ENCODE measurements at places on chromosomes 2 and 18.

DNA sequence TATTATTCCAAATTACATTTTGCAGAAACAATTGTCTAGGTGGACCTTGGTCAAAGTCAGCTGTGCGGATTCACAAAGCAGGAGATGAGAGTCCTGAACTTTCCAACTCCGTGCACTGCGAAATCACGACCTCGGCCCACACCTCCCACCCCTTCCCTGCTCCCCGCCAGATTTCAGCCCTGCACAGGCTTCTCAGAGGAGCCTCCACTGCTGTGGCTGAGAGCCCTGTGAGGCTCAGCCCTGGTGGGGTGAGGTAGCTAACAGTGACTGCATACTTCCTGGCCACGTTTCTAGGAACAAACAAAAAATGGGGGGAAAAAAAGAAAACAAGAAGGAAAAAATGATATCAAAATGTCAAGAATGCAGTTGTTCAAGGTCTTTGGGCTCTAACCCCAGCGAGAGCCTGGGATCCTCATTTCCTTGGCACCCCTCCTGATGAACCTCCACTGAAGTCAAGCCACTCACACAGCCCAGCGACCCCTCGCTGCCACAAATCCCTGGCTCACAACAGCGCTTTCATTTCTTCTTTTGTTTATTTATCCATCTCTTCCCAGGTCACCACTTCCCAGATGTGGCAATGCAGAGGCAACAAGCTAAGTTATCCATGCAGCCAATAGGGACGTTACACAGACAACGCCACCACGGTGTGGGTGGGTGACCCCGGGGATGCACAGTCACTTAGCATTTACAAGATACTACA is 729.7 kb upstream of the ID2 start:
- no peak for DNase-seq

GRCh38 chr2:201837391-201837790 is 31.1 kb downstream of the CDK15 start:
- DNase-seq = no peak

GRCh38 chr2:95299961-95300360 is 2.8 kb downstream of the KCNIP3 start:
- DNase-seq = no peak

- DNase-seq = no peak
Measured at GRCh38 chr2:15316370-15316814, 244.7 kb downstream of the NBAS start.

- DNase-seq = peak; percentile 64
Measured at GRCh38 chr18:46531482-46531881, 125.5 kb downstream of the LOXHD1 start.

DNA sequence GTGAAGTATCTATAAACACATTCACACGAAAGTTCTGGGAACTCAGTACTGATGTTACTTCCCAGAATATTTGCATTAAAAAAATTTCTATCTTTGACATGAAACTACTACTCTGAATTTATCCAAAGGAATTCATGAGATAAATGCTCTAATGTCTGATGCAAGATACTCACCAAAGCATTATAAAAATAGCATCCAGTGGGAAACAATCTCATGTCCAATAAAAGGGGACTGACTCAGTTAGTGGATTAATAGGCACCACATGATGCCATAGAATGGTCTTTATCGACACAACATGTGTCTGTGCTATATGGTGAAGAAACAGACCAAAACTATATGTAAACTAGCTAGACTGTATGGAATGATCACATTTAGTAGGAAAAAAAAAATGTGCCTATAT is 33.9 kb downstream of the LAMA3 start:
- DNase-seq = no peak

DNA sequence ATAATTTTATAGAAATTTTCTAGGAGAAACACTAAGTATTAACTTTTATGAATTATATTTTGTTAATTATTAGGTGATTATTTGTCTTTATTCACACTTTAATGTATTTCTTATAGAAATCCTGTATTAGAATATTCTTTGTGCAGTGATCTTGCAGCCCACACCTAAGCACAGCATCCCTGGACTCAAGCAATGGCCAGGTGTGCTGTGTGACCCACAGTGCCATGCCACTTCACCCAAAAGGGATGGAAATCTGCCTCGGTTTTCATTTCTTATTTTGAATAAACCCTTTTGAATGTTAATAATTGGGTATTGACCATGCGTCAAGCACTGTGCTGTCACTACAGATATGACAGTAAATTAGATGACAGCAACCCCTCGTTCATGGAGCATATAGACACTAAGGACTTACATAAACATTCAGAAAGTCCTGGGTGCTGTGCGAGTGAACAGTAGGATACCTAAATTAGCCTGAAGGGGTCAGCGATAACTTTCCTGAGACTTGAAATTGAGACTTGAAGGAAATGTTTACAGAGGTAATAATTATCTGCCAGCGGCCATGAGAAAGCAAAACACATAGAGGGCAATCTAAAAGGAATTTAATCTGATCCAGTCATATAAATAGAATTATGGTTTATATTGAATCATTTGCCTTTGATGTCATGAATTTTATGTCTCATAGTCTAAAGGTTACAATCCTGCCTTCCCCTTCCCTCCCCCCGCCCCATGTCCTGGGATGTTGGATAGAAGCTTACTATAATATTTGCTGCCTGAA is 52.7 kb upstream of the CALCRL start:
- no peak for DNase-seq

DNA sequence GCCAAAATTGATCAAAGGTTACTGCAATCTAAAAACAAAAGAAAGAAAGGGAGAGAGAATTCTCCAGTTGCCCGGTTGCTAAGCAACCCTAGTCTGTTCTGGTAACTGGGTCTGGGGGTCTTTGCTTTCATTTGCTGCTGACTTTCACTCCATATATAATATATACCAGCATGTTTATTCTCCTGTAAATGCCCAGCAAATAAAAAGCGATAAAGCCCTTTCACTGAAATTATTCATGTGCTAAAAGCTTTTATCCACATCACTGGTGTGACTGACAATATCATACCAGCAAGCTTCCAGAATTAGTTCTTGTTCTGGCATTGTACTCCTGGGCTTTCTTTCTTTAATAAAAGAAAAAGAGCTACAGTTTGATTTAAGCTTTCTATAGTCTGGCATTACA is 75.5 kb upstream of the ST8SIA3 start:
- no peak for DNase-seq

DNA sequence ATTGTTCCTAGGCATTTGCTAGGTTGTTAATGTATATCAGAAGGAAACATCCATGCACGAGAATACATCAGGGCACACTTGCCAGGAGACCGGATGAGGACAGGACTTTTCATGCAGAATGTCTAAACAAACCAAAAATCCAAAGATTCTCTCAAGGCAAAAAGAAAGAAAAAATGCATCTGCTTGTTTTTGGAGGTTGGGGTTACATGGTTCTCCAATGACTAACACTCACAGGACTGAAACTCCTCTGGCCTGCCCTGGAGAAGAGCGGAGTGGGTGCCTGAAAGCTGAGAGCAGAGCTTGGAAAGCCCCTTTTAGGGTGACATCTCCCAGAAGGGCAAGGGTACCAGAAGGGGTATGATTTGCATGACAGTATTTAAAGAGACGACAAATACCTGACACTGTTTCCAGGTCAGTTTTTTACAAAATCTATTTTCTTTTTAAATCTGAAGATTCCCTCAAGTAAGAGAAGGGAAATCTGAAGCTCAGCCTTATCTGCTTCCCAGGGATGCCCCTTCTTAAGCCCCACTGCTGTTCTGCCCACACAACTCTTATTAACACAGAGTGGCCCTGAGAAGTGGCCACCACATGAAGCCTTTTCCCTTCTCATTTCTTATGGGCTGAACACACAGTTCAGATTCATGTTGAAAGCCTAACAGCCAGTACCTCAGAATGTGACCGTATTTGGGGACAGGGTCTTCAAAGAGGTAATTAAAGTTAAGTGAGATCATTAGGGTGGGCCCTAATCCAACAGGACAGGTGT is 216.4 kb downstream of the STK39 start:
- no peak for DNase-seq

GRCh38 chr18:6666012-6666685 is 63.4 kb upstream of the ARHGAP28 start:
- DNase-seq = no peak

DNA sequence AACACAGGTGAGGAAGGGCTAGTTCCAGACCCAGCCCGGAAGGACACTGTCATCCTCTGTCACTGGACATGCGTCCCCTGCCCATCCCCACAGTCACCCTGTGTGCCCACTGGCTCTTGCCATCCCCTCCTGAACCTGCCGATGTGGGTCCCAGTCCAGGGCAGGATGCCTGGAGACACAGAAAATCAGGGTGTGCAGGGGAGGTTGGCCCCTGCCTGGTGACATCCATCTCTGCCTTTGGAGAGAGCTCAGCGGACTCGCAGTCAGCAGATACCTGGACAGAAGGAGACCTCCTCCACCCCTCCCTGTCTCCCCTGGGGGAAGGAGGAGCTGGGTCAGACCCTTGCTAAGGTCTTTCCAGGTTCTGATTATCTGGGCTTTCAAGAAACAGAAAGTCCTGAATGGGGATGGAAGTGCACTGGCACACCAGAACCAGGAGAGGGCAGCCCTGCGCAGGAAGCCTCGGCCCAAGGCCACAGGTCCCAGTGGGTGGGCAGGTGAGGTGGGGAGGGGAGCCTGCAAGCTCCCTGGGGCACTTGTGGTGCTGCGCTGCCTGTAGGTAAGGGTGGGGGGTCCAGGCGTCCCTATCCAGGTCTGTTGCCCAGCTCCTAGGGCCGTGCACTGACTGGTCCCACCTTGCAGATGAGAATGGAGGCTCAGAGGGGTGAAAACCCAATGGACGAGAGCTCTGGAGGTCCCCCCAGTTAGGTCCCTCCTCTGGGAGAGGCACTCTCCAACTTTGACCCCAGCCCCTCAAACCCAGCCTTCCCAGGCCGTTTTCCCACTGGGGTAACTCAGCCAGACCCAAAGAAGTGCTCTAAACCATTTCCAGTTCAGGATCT is 9.7 kb upstream of the OTOS start:
- DNase-seq = peak; percentile 76

DNA sequence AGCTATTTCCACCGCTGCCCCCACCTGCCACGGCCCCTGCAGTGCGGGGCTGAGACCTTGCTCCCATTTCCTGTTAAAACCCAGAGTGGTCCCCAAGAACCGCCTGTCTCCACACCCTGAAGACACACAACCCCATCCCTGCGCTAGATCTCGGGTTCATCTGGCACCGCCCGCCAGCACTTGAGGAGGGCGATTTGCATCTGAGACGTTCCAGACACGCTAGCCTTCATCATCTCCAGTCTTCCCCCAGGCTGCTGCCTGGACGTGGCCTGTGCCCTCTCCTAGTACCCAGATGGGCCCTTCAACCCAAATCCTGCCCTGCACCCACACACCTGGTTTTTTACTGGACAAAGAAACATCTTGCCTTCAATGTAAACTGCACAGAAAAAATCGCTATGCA is 49.8 kb downstream of the SLC66A2 start:
- no peak for DNase-seq

DNA sequence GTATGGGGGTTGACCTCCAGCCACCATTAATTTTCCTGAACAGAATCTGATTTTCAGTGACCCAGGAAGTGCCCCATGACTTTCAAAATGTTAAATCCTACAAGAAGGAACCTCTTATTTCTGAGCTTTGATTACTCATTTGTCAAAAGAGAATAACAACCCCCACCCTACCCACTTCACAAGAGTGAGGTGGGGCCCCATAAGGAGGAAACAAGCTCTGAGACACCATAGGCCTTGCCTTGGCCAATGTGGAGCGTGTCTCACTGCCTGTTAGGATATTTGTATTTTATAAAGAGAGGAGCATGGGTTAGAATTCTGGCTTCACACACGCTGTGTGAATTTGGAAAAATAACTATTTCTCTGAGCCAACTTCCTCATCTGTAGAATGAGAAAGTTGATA is 158.9 kb downstream of the TTC32 start:
- DNase-seq = no peak

DNA sequence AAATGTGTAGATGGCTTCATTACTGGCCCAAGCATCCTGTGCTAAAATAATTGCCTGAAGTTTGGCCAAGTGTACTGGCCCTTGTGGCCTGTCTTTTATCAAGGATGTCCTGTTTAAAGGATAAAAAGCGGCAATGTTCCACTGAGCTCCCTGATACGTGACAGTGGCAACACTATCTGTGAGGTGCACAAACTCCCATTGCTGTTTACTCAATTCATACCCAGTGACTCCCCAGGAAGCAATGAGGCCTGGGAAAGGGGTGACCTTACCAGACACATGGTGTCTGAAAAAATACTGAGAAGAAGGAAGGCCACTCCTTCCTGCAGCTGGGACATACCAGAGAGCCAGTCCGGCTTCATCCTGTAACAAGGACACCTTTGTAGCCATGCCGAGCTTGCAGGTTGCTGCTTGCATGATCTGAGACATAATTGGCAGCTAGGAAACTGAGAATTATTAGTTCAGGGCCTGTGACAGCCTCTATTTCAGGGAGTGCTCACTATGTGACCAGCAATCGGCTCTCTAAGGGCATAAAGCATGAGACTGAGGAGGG is 198.5 kb upstream of the LRATD1 start:
- DNase-seq = no peak

GRCh38 chr2:45131587-45131986 is 122.3 kb upstream of the SIX2 start:
- DNase-seq = no peak

- DNase-seq = no peak
Measured at GRCh38 chr2:19124135-19124534, 234.3 kb downstream of the OSR1 start.

- no peak for DNase-seq
Measured at GRCh38 chr2:46816846-46817726, 98.5 kb downstream of the MCFD2 start.

- DNase-seq = no peak
Measured at GRCh38 chr2:173943738-173944137, 21.4 kb downstream of the SP3 start.

DNA sequence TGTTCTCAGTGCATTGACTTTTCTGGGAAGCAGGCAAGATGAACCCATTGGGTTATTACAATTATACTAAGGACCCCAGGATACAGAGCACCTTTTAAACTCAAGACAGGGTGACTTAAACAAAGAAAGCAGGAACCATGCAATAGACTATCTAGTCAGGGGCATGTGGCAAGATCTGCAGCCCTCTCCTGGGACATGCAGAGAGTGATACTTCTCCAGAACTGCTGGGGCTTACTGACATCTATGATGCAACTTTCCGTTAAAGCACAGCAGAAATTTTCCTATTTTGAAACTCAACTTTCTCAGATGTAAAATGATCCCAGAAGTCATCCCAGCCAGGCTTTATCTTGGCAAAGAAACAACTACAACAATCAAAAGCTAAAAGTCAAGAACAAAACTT is 162.2 kb upstream of the HNMT start:
- no peak for DNase-seq

GRCh38 chr2:142139384-142139783 is 8.6 kb upstream of the LRP1B start:
- no peak for DNase-seq

- DNase-seq = no peak
Measured at GRCh38 chr18:13262839-13263691, 44.5 kb downstream of the LDLRAD4 start.
